Daoy (cell line): ENCODE measurements at places on chromosomes 6 and 20.

DNA sequence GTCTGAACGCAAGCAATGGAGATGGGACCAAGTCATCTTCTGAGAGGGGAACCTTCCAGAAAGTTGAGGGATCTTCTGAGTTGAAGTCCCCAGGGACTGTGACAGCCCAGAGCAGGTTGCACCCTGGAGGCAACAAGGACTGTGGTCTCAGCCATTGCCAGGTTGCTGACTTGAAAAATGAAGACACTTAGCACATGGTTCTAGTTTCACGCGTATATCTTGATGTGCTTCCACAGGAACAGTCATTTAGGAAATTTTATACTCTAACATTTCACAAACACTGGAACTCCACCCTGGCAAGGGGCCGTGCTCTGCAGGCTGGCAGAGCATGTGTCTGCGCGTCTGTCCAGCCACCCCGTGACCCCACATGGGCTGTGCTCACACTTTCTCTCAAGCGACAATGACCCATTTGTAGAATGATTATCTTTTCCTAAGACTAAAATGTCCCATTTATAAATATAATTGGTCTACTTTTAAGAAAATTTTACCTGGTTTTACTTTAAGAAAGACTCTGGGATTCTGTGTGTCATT lies 157.0 kb downstream of the ERMARD start:
- no peak for DNase-seq

DNA sequence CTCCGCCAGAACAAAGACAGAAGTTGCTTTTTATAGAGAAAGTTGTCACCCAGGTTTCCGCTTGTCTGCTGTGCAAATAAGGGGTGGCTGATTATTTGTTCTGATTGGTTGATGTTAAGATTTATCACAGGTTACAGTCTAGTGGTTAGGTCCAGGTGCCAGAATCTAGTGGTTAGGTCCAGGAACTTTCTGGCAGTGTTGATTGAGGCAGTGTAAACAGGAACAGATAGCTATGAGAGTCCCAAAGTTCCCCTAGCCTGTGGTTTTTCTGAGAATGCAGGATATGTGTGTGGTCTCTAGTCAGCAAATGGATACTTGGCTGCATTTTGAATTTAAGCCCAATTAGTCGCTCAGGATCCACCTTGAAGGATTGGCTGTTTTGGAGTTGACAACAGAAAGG lies 148.0 kb downstream of the TMEM200A start:
- DNase-seq = no peak

DNA sequence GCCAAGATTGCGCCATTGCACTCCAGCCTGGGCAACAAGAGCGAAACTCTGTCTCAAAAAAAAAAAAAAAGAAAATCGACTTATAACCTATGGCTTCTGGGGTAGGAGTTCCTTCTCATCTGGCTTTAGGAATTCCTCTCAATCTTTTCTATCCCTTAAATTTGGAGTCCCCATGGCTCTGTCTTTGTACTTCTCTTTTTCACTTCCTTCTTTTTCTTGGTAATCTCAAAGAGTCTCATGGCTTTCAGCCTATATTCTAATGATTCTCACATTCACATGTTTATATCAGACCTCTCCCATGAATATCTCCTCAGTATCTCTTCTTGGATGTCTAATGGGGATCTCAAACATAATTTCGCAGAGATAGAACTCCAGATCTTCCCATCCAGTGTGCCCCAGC lies 42.8 kb upstream of the RALGAPA2 start:
- DNase-seq = no peak

- DNase-seq = no peak
Observed at GRCh38 chr20:51098284-51098810, 75.4 kb upstream of the KCNG1 start.

DNA sequence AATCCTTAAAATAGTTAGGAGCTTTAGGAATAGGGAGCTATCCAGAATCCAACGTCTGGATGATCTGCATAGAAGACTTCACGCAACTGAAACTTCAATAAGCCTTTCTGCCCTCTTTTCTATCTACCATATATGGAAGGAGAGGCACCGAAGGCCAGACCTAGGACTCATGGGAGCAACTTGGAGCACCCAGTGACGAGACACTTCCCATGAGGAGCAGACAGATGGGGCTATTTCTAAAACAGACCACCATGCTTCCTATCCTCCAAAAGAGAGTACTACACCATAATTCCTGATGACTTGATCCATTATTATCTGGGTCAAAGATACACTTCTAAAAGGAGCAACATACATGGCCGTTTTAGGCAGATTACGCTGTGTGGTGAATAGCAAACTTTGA lies 6.0 kb downstream of the RPP40 start:
- no peak for DNase-seq

DNA sequence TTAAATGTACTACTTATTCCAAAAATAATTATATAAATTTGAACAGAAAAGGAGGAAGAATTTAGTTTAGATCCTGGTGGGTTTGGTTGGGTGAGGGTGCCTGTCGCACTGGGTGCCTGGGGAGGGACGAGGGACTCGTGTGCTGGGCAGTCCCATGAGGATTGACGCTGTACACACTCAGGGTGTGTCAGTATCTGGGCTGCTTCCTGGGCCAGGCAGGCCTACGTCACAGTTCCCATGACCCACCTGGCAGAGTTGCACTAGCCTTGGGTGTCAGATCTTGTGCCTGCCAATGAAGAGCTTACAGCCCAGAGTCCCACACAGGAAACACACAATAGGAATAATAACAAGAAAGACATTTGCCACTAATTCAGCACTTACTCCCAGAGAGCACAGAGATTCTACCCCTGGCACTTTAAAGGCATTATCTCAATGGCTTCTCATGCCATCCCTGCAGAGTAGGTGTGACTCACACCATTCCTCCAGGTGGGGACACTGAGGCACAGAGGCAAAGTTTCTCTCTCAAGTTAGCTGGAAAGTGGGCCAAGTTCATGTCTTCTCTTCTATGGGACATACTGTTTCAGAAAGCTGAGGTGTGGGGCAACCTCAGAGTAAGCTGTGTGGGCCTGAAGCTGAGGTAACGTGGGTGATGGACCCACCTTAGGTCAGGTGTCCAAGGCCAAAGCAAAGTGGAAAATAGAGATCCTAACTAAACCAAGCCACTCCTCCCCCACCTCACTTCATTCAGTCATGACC lies 1.3 kb upstream of the SDCBP2 start:
- no peak for DNase-seq

DNA sequence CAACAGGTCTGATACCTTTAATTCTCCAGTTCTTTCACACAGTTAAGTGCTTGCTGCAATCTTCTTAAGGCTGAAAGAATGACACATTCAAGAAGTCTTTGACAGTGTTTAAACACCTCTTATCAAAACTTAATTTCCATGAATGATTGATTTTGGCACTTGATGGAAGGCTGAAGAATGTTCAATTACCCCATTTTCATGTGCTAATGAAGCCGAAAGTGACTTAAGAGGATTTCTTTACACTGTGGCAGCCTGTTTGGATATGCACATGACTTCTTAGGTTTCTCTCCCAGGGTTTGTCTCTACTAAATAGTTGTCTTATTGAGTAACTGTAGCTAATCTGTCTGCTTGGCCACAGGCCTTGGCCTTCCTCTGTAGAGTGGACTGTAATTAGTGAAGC lies 81.1 kb upstream of the PRDM1 start:
- no peak for DNase-seq

DNA sequence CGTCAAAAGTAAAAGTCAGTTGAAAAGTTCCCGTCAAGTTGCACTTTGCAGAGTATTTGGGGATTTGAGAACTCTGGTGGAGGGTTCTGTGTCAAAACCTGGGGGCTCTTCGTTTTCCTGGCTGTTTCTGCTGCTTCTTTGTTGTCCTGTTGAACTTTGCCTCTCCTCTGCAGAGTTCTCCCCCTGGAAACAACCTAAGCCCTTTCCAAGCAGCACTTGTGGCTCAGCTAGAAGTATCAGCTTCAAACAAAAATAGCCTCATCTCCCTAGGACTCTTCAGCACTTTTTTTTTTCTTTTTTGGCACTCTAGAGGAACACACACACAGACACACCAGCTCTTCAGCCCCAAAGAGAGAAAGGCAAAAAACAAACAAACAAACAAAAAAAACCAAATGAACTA lies at the start of gene TRDN:
TSS of gene TRDN (minus strand) at position 169 of the 400 bp plus-strand sequence. CDS start 175 bp downstream, outside the sequence.
- DNase-seq = no peak

DNA sequence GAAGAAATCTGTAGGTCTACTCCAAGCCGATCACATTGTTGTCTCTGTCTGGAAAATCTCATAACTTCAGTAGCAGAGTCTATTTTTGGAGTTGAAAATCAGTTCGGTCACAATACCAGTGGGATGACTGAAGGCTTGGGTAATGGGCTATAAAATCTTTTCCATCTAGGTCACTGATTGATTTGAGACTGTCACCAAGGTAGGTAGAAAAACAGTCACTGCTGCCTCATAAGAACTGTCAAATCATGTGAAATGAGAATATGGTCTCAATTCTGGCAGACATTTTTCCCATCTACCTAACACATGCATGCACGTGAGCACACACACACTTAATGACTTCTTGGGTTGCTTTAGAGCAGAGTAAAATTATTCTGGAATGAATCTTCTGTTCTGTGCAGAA lies 1162.8 kb upstream of the CITED2 start:
- DNase-seq = no peak

GRCh38 chr6:73746787-73747186 lies 50.8 kb downstream of the CD109 start:
- DNase-seq = peak; percentile 23

DNA sequence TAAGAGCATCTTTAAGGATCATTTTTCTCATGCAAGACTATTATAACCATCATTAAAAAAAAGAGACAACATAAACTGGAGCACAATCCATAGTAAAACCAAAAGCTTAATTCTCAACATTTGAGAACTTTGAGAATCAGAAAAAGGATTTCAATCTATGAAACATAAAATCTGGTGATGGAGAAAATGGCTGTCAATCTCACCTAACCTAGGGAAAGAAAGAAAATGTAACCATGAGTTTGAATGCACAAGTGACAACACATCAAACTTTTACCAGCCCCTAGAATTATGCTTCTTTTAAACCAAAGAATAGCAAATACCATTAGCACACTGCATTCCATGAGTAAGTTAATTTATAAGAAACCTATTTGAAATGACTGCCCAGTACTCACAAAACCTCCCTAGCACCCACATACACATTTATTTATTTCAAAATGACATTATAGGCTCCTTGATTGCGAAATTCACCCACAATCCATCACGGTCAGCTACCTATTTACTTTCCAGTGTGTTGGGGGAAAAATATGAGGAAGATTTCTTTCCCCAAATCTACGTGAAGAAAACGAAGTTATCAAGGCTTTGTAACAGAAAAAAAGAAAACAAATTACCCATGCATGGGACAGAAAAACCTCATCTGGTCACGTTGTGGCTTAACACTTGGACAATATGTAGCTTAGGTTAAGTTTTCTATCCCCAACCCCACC lies 828 bp downstream of the ASCC3 start:
- peak; percentile 5 for DNase-seq

DNA sequence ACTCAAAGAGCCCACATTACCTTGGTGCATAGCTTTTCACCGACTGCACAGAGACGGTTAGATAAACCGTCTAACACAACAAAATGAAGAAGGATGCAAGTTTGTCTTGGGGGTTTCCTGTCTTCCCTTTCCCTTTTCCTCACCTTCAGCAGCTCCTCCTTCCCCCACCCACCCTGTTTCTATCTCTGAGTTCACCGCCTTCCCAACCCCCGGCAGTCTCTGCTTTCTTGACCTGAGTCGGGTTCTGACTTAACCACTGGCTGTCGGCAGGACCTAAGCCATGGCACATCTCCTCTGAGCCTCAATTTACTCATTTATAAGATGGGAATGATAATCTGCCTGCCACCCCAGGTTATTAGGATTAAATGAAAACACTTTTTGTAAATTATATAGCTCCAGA lies 25.8 kb upstream of the CNKSR3 start:
- DNase-seq = no peak

DNA sequence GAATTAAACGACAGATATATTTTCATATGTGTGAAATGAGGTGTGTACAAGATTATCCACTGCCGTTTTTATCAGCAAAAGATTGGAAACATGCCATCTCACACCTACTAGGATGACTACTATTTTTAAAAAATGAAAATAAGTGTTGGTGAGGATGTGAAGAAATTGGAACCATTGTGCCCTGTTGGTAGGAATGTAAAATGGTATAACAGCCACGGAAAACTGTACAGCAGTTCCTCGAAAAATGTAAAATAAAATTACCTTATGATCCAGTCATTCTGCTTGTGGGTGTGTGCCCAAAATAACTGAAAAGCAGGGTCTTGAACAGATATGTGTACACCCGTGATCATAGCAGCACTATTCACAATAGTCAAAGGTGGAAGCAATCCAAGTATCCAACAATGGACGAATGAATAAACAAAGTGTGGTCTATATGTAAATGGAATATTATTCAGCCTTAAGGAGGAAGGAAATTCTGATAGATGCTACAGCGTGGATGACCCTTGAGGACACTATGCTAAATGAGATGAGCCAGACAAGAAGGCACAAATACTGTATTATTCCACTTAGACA lies 27.0 kb upstream of the CCN5 start:
- no peak for DNase-seq

DNA sequence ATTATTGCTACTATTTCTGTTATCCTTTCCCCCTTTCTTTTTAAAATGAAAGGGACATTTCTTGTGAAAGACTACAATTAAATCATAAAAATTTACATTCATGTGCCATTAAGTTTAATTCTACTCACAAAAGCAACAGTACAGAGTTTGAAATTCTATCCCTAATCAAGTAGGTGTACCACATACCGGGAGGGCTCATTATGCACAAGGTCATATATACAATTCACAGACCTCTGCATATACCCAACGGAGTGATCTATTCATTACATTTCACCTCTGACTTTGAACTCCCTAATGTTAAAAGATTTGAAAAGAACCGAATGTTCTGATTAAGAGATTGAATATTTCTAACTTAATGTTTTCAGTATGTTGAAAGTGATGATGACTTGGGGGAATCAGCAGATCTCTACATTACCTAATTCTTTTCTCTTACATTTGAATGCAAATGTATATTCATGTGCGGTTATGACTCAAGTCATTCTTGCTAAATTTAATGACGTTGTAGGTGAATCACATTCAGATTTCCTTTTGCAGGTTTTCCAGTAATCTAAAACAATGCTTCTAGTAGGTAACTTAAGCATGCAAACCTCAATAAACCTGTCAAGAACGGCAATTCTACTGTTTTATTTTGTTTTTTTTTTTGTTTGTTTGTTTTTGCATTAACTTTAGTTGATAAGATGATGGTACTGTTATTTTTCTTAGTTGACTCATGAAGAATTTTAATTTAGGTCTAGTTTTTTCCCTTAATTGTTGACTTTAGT lies 7.3 kb downstream of the EYA4 start:
- peak; percentile 61 for DNase-seq

GRCh38 chr6:105259913-105260889 lies 80.4 kb upstream of the POPDC3 start:
- peak; percentile 46 for DNase-seq

DNA sequence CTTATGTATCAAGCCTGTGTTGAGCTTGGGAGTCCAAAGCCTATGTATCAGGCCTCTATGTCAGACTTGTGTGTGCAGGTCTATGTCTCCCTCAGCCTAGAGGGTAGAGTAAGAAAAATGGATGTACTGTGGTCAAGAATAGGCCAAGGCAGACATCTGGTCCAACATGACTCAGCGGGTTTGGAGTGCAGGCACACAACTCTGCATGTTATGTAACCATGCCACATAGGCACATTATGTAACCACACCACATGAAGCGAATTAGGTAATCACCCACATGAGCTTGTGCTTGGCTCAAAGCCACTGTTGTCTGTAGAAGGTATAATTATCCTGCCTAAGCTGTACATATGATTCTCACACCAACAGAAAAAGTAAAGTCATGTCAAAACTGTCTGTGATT lies 1190.5 kb upstream of the EYS start:
- DNase-seq = no peak
